ENCODE measurements at places on chromosomes 13 and 19. TPM values are rescaled to one million over a fixed set of nuclear protein-coding genes. Genes with fewer than 3 reads are reported as not detected.

- DNase-seq: no peak
Measured at GRCh38 chr19:51783372-51783771, 11.6 kb upstream of the FPR3 start.

DNA sequence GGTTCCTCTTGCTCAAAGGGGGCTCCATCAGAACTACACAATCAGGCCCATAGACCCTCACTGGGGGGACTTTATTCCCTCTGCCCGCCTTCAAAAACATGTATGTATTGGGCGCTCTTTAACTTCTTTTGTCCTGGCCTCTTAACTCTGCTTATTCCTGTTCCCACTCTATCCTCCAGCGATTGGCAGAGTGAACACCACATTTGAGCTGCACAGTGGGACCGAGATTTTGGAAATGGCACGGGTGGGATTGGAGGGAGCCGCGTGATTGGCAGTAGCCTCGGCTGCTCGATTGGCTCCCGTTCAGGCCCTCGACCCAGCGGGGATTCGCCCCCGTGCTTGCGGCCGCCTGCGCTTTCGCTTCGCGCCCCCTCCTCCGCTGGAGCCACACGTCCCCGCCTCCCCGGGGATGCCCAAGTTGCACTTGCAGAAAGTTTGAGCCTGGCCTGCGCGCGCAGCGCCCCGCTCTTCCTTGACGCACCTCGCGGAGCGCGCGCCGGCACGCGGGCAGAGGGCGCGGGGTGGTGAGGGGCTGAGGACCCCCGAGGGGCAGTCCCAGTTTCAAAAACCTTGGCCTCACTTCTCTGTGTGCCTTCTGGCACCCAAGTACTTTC, at the start of gene ZIC5:
Gene ZIC5 (minus strand): TSS at position 192 of the 614 bp plus-strand sequence. CDS start 164 bp downstream, at position 28.
- DNase-seq: no peak

SYDE1 gene
- 0.44 TPM for total RNA-seq

MTUS2 gene
- not detected for total RNA-seq

NCR1 gene
- total RNA-seq: not detected

Data from CD8-positive, alpha-beta memory T cell (primary cell).